Stimulated activated CD4-positive, alpha-beta T cell treated with anti-CD3 and anti-CD28 coated beads, Interleukin-1b, Interleukin-23, amount 100 ng/mL, for 4 hours (primary cell): ENCODE measurements at places on chromosomes 7 and 10.

DNA sequence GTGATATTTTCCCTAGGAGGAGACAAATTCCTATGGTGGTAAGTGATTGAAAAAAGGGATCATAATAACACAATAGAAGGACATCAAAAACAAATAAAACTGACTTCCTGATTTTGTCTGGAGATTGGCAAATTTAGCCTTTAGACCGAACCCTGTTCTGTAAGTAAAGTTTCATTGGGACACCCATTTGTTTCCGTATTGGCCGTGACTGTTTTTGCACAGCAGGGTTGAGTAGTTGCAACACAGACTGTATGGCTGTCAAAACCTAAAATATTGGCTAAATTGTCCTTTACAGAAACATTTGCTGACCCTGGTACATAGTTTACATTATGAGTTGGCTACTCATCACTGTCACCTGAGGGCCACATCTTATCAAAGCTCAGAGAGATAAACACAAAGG, 168.6 kb downstream of the PRKCQ start:
- DNase-seq: no peak

DNA sequence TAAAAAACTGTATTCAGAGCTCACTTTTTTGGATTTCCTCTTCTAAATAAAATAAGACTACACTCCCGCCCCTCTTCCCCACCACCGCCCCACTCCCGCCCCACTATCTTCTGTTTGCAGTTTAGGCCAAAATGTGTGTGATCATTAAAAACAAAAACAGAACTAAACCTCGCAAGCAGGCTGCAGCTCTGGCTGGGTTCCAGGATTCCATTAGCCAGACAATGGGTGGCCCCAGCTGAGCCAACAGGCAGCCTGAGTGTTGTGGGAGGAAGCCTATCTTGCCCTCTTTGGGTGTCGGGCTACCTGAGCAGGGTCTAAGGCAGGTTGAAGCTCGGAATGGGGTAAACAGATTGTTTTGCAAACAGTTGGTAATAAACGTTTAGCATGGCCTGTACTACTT, 41.7 kb downstream of the ARL4A start:
- no peak for DNase-seq

GRCh38 chr7:816751-817671, 15.3 kb upstream of the SUN1 start:
- peak; percentile 21 for DNase-seq

DNA sequence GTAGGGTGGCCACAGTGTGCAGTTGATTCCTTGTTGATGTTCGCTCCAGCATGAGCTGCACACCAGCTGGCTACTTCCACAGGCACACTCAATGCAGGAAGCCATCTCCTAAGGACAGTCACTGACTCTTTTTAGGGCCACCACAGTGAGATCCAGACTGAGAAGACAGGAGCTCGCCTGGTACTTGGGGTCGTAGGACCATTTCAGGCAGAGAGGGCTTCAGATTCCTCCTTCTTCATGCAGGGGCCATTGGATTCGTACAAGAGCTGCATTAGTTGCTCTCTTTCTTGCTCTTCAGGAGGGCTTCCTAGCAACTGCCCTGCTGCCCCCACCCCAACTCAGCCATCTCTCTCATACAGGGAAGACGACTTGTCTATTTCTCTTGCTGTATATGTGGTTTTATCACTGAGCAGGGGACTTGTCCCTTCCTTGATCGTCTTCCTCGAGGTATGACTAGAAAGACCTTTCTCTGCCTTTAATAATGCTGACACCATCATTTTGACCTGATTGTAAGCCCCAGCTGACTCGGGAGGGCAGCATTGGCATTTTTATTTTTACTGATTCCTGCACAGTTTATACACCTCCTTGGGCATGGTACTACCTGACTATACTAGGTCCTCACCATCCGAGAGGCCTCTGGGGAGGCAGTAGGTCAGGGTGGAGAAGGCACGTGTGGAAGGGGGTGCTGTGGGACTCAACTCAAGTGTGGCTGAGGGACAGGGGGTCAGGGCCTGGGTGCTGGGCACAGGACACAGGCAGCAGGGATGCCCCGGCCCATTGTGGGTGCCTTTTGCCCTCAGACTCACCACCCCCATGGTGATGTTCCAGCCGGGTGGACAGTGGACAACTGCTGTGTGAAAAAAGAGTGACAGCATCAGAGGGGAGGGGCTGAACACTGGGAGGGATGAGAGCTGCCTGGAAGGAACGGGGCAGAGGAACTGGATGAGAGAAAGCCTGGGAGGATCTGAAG, 136.7 kb upstream of the ZNF746 start:
- DNase-seq: no peak

GRCh38 chr10:34979938-34980337, 110.2 kb downstream of the CUL2 start:
- DNase-seq: no peak

GRCh38 chr7:157406971-157407370, 70.2 kb downstream of the DNAJB6 start:
- DNase-seq: no peak

GRCh38 chr10:74282848-74283210, 131.8 kb downstream of the ADK start:
- no peak for DNase-seq

- no peak for DNase-seq
Measured at GRCh38 chr7:28700790-28701203, 257.3 kb downstream of the TRIL start.

DNA sequence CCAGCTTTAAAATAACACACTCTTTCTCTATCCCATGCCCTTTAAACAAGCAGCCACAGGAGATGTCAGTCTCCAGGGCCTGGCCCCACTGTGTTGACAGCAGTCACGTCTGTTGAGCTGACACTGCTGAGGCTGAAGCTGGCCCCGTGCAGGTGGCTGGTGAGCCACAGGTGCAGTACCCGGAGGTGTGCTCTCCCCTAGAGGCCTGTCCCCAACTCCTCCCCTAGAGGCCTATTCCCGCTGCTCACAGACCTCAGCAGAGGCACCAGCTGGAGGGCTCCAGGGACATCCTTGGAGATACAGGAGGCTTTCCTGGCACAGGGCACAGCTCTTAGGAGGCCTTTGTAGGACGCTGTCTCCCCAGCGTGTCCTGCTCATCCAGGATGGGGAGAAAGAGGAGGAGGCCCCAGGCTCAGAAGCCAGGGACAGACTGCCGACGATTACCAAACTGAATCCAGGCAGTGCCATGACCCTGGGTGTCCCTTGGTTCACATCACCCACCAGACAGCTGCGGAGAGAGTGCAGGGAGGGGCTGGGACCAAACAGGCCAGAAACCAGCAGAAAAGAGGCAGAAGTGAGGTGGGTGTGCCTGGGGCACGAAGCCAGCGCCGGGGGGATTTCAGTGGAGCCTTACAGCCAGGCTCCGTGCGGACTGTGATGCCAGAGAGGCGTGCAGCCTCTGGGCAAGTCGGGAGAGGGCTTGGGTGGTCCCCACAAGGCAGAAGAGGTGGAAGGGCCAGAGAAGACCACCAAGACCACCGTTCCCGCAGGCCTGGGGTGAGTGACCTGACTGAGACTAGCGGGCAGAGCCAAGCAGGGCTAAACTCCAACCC, 18.5 kb upstream of the TTYH3 start:
- DNase-seq: no peak

GRCh38 chr7:44058759-44059218, 6.6 kb downstream of the PGAM2 start:
- DNase-seq: no peak

DNA sequence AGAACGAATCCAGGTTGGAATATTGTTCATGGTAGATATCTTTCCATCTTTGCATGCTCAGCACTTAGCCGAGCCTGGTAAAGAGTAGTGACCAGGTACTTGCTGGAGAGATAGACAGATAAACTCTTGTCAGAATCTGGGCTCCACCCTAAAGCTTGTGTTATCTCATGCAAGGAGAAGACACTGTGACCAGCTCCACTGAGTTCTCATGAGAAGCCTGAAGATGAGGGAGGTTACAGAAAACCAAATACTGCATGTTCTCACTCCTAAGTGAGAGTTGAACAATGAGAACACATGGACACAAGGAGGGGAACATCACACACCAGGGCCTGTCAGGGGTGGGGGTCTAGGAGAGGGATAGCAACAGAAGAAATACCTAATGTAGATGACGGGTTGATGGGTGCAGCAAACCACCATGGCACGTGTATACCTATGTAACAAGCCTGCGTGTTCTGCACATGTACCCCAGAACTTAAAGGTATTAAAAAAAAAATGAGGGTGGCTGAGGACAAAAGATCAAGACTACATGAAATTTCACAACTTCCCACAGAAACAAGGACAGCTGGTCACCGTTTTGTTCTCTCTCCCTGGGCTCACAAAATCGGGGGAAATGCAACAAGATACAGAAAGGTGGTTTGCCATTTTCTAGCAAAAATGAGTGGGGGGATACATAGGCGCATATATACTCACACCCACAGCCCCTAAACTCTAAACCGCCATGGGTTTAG, 17.4 kb downstream of the DLG5 start:
- no peak for DNase-seq

DNA sequence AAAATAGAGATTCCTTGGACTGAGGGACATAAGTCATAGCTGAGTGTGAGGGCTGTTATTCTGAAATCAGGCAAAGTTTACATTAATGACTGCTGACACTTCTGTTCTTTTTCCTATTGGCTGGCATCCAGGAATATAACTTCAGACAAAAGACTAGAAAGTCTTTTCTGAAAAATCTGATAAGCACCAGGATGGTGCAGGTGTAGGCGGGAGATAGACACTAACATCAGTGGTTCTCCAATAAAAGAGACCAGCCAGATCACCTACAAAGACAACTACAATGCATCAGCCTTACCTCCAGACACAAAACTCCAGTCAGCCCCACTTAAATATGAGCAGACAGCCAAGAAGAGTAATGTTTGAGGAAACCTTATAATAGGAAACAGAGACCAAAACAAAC, 168.3 kb upstream of the LRGUK start:
- DNase-seq: no peak

- no peak for DNase-seq
Measured at GRCh38 chr10:10600004-10600403, 417.7 kb upstream of the CELF2 start.

GRCh38 chr7:87000344-87000743, 59.1 kb downstream of the ELAPOR2 start:
- DNase-seq: no peak

DNA sequence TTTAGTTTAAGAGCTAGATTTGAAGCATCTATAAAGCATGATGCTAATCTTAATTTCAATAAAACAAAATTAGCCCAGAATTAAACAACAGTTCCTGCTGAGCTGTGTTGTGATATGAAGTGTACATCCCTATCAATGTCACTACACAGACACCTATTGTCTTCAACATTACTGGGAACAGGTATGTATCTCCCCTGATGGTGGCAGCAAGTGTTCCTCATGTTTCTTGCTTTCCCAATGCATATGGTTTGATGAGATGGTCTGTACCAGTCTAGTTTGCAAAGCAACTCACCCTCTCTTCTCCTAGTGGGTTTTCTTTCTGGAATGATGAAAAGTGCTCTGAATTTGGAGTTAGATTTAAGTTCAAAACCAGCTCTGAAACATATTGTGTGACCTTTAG, 38.1 kb downstream of the TSPAN12 start:
- DNase-seq: no peak

DNA sequence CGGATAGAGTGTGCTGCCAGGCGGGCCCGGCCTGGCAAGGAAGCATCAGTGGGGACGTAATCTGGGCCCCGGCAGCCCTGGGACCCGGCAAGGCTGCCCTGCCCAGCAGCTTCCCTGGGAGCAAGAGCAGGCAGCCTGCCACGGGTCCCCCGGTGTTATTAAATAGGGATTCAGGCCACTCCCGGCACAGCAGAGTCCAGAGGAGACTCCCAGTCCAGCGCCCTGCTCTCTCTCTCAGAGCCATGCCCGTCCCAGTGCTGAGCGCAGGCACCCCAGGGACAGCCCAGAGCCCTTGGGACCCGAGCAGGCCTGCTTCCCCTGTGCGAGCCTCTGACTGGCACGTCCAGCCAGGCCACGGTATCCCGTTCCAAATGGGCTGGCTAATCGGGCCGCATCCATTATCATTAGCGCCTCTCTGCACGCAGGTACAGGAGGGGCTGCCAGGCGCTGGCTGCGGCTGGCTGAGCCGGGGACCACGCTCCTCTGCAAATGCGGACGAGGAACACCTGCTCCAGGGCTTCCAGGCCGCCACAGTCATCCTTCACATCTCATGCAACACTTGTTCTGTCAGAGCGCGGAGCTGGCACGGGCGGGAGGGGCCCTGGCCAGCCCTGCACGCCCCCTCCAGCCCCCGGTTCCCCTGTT, 344.2 kb upstream of the MKI67 start:
- no peak for DNase-seq

DNA sequence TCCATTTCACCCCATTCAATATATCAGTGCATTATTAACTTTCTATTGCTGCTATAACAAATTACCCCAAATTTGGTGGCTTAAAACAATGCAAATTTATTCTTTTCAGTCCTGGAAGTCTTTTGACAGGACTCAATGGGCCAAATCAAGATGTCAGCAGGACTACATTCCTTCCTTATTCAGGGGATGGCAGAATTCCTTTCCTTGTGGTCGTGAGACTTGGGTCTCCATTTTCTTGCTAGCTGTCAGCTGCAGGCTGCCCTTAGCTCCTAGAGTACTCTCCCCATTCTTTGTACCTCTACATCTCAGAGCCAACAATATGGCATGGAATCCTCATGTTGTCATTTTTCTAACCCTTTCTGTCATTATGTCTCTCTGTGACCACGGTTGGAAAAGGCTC, 310.6 kb downstream of the HDAC9 start:
- no peak for DNase-seq

DNA sequence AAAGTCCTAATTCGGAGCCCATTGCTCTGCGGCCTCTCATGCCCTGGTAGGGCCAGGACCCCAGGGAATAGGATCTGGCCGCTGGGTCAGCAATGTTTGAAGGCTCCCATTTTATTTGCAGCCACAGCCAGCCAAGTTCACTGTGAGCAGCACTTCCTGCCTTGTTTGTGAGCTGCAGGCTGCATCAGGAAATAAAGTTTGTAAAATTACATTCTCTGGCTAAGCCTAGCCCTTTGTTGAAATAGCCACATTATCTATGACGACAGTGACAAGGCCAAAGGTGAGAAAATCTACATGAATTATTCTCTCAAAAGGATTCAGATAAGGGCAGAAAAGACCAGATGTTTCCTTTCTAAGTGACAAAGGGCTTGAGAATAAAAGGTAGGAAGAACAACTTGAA, 23.7 kb upstream of the ITGB1 start:
- DNase-seq: no peak

DNA sequence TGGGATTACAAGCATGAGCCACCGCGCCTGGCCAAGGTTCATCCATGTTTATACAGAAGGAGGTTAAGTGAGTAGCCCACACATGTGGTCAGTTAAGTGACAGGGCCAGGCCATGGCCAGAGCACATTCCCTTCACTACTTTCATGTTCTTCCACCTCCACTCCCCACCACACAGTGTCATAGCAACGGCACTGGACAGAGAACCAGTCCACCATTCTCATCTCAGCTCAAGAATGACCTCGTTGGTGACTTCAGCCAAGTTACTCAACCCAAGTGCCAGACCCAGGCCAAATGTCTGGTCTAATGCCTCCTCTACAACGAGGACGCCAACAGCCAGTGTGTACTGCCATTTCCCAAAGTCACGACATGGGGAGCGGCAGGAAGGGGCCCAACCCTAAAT, 62.4 kb downstream of the INHBA start:
- DNase-seq: no peak

- DNase-seq: no peak
Measured at GRCh38 chr10:35542303-35542702, 62.8 kb upstream of the GJD4 start.

- peak; percentile 64 for DNase-seq
Measured at GRCh38 chr7:150404805-150405583, 25.9 kb downstream of the ZNF775 start.
